ENCODE measurements at places on chromosomes 7 and 10.
A peak's percentile ranks its signal among the peaks of the same experiment; 100 is the strongest.

GRCh38 chr7:1487466-1487865 lies 16.7 kb downstream of the INTS1 start:
- H3K4me3 ChIP-seq: no peak overlapping the region
- H3K4me1 ChIP-seq: no peaks in the 10 kb centered on the region
- H3K36me3 ChIP-seq: peaks cover 88% of the 10 kb centered on the region
- no peak for DNase-seq

DNA sequence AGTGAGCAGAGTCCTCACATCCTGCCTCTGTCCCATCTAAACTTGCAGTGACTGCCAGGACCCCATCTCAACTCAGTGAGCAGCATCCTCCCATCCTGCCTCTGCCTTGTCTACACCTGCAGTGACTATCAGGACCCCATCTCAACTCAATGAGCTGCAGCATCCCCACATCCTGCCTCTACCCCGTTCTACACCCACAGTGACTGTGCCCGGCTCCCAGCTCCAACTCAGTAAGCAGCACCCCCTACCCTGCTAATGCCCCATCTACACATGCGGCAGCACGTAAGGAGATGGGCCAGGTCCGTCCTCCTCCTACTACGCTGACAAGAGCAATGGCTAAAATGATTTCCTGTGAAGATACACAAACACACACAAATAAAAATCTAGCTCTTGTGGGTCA lies 65.5 kb downstream of the TNS3 start:
- H3K4me1 ChIP-seq: peaks cover 33% of the 10 kb centered on the region
- no peak overlapping the region for H3K27ac ChIP-seq
- H3K27me3 ChIP-seq: no peaks in the 10 kb centered on the region

GRCh38 chr10:132963430-132963960 lies 21.1 kb upstream of the CFAP46 start:
- H3K4me3 ChIP-seq: no peak overlapping the region
- peaks cover 12% of the 10 kb centered on the region for H3K4me1 ChIP-seq
- no peaks in the 10 kb centered on the region for H3K36me3 ChIP-seq
- H3K27ac ChIP-seq: no peak overlapping the region
- H3K27me3 ChIP-seq: peaks cover 41% of the 10 kb centered on the region

- DNase-seq: no peak
- H3K4me3 ChIP-seq: no peak overlapping the region
- H3K4me1 ChIP-seq: no peaks in the 10 kb centered on the region
- no peaks in the 10 kb centered on the region for H3K27me3 ChIP-seq
These were observed 394.9 kb downstream of the HTR7 start for GRCh38 chr10:90462749-90463470.

DNA sequence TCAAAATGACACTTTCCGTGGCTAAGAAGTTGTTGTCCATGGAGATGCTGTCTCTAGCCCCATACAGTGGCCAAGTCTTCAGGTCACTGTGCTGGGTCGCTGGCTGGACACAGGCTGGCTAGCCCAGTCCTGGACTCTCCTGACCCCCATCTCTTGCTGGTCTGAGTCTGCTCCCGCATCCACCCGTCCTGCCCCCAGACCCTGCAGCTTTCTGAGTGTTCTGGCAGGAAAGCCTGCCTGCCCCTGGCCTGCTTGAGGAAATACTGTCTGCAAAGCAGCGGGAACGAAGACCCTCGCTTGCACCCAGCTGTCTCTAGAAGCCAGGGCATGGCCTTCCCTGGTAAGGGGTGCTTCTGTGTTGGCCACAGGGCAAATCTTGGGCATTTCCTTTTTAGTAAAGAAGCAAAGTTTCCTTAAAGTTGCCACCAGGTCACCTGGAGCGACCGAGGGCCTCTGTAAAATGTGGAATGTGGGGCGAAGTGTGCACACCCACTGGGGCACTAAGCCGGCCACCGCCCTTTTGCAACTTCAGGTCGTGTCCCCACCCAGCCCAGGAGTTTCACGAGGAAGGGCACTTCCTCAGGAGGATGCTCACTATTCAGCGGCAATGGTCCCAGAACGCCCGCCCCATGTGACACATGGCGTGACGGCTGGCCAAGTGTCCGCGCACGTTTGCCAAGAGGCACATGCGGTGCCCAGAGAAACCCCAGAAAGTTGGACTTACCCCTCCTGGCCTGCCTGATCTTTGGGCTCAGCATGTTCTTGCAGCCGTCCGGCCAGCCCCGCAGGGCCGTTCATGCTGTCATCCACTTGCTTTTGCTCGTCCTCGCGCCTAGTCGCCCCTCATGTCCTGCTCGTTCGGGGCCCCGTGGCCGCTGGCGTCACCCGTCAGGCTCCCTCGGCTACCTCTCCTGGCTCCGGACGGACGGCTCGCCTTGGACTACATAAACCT lies 558 bp downstream of the ARHGAP22 start:
- peaks cover 34% of the 10 kb centered on the region for H3K27me3 ChIP-seq
- no peak overlapping the region for H3K27ac ChIP-seq
- H3K4me1 ChIP-seq: peaks cover 24% of the 10 kb centered on the region
- no peak for DNase-seq
- H3K36me3 ChIP-seq: no peaks in the 10 kb centered on the region

- no peak overlapping the region for H3K4me3 ChIP-seq
- H3K36me3 ChIP-seq: no peaks in the 10 kb centered on the region
- no peak for DNase-seq
- no peaks in the 10 kb centered on the region for H3K27me3 ChIP-seq
- no peak overlapping the region for H3K27ac ChIP-seq
These were observed 18.4 kb downstream of the SMURF1 start for GRCh38 chr7:99125505-99125865.

GRCh38 chr10:87675396-87676376 lies 16.0 kb downstream of the PAPSS2 start:
- H3K36me3 ChIP-seq: no peaks in the 10 kb centered on the region
- H3K27ac ChIP-seq: no peak overlapping the region
- H3K4me3 ChIP-seq: no peak overlapping the region
- no peaks in the 10 kb centered on the region for H3K27me3 ChIP-seq

DNA sequence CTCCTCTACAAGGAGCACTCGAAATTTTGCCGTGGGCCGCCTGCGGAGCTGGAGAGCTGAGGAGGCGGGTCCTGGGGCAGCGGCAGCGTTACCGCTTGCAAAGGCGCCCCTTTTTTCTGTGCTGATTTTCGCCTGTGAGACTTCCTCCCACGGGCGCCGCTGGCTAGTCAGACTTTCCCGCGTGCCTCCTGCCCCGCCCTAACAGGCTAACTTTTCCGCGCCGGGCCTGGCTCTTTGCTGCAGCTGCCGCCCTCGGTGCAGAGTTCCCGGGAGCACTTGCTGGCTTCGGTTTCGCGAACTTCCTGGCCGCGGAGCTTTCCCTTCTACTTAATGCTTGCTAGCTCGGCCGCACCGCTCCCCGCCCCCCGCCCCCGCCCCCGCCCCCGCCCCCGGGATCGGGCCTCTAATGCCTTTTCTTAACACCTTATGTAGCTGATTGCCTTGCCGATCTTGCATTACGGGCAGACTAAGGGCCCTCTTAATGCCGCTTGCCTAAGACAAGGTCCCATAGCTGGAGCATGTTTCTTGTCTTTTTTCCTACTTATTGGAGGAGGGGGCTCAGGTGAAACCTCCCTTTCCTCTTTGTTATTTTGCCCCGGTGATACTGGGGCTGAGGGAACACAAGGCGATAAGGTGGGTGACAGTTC lies 37.9 kb upstream of the RASGEF1A start:
- no peaks in the 10 kb centered on the region for H3K36me3 ChIP-seq
- H3K27ac ChIP-seq: no peak overlapping the region
- DNase-seq: peak; percentile 76
- peaks cover 8% of the 10 kb centered on the region for H3K27me3 ChIP-seq
- peaks cover 6% of the 10 kb centered on the region for H3K4me1 ChIP-seq

GRCh38 chr7:139867847-139868246 lies 38.8 kb downstream of the TBXAS1 start:
- H3K4me3 ChIP-seq: no peak overlapping the region
- peaks cover 4% of the 10 kb centered on the region for H3K4me1 ChIP-seq
- H3K27me3 ChIP-seq: no peaks in the 10 kb centered on the region
- DNase-seq: no peak
- H3K36me3 ChIP-seq: no peaks in the 10 kb centered on the region

Measured in muscle of leg (tissue), 16 donors.